Activated CD8-positive, alpha-beta memory T cell treated with anti-CD3 and anti-CD28 coated beads, Interleukin-2, amount 50 U/mL, for 4 hours (primary cell): ENCODE measurements at places on chromosomes 16 and 17.
A peak's percentile ranks its signal among the peaks of the same experiment; 100 is the strongest.

DNA sequence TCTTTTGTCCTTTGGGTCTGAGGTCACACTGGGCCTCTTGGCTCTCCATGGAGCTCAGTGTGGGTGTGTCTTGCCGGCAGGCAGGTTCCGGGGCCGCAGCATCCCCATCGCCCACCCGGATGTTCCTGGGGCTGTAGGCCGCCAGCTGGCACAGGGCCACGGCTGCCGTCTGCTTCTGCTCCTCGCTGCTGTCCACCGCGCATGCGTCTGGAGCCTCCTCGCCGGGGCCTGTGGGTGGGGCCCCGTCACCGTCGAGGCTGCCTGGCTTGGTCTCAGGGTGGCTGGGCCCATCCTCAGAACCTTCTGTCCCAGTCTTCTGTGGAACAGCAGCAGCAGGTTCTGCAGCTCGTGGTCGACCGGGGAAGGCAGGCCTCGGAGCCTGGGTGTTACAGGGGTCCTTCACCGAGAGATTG, 9.6 kb downstream of the ZNF750 start:
- DNase-seq, result no peak

DNA sequence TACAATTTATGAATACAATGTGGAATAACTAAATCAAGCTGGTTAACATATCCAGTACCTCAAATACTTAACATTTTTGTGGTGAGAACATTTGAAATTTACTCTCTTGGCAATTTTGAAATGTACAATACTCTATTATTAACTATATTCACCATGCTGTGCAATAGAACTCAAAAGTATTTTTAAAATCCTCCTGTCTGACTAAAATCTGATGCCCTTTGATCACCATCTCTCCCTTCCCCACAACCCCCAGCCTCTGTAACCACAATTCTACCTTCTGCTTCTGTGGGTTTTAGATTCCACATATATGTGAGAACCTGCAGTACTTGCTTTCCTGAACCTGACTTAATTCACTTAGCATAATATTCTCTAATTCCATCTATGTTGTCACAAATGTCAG, 71.6 kb upstream of the ALOX12 start:
- DNase-seq, result no peak

- no peak for DNase-seq
Observed at GRCh38 chr16:17230932-17231581, 239.7 kb downstream of the XYLT1 start.

DNA sequence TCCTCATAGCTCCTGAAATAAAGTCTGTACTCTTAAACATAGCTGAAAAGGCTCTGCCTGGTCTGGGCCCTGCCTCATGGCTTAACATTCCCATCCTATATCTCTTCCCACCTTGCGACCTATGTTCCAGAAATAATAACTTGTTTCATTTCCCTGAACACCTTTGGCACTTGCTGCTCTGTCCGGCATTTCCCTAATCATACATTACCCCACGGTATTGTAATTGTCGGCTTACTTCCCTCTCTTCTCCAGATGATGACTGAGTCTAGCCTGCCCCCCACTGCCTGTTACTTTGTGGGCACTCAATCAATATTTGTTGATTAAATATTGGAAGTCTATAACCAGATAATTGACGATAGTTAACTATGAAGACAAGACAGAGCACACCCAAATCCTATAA, 23.3 kb upstream of the SUPT4H1 start:
- no peak for DNase-seq

- DNase-seq, result peak; percentile 16
Observed at GRCh38 chr16:58197314-58198012, 443 bp downstream of the CSNK2A2 start.

GRCh38 chr16:1153480-1154160, 714 bp downstream of the CACNA1H start:
- DNase-seq, result no peak

DNA sequence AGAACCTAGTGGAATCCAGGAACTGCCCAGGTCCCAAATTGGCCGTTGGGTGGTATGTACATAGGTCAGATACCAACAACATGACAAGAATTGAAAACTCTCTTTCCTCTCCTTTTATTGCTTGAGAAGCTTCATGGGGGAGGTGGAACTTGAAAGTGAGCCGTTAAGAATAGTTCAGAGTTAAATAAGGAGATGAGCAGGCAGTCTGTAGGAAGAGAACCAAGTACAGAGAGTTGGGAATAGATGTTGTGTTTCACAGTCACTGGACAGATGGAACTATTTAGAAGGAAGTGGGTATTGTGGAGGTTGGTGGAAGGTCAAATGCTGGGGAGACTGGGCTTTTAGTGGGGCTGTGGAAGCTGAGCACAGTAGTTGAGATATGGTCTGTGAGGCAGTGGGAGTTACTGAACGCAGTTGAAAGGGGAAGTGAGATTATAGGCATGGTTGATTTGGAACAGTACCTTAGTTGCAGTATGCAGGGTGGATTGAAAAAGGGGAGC, 26.4 kb downstream of the ARHGAP44 start:
- DNase-seq, result no peak

DNA sequence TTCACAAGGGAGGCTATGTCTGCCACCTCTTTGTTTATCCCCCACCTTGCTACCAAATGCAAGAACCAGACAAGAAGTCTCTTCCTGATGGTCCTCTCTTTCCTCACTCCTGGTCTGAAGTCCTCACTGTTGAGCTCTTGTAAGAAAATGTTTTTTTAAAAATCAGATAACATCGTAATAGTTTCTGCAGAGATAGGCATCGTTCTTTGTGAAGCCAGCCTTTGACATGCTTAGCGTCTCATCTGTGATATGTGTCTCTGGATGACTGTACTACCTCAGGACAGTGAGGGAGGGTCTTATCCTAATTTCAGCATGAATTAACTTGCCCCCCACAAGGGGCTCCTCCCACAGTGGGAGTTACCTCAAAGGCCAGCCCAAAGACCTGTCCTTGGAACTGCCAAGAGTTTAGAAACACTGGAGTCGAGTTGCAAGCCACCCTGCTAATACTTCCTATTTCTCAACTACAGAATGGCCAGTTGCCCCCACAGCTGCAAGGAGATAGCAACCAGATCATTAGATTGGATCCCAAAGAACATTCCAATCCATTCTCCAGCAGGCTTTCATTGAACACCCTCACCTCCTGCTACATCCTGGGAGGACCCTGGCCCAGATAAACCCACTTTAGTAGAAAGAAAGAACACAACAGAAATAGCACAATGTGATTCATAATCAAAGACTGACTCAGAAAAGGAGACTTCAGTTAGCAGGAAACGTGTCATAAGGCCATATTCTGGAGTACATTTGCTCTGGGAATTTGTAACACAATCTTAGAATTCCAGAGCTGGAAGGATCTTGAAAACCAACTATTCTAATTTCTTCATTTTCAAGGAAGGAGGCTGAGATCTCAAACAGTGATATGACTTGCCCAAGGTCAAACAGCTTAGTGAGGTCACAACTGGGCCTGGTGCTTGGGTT, 151.0 kb downstream of the IRX3 start:
- DNase-seq, result no peak
